ENCODE measurements at places on chromosomes 1 and 21.

GRCh38 chr1:155158991-155159390, 14.1 kb downstream of the KRTCAP2 start:
- H3K4me3 ChIP-seq = no peak overlapping the region
- no peaks in the 10 kb centered on the region for H3K27me3 ChIP-seq
- H3K27ac ChIP-seq = no peak overlapping the region
- H3K4me1 ChIP-seq = no peaks in the 10 kb centered on the region
- no peak for DNase-seq

GRCh38 chr21:45441431-45442255, 36.7 kb downstream of the COL18A1 start:
- H3K27ac ChIP-seq = no peak overlapping the region
- peaks cover 8% of the 10 kb centered on the region for H3K4me1 ChIP-seq
- H3K27me3 ChIP-seq = peaks cover 15% of the 10 kb centered on the region
- H3K4me3 ChIP-seq = no peak overlapping the region

DNA sequence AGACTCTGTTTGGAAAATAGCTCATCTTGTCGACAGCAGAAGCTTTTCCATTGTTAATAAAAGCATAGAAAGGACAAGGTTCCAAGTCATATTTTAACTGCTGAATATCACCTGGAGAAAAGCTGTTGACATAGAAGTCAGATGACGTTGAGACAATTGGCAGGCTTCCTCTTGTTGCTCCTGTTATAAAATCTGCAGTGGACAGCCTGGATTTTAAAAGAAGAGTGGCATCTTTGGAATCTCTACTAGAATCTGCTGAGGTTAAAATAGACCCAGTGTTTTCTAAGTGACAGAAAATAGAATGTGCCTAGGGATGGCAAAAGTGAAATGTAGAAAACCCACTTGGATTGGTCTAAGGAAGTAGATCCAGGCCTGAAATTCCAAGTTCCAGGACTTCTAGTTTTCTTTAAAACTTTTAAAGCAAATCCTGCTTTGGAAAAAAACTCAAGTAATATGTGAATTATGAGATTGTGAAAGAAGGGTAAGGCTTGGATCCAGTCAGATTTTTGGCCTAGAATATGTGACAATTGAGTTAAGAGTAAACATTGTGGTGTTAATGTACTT, 53.6 kb upstream of the NEXN start:
- H3K4me3 ChIP-seq = no peak overlapping the region
- peaks cover 2% of the 10 kb centered on the region for H3K4me1 ChIP-seq
- no peaks in the 10 kb centered on the region for H3K27me3 ChIP-seq

DNA sequence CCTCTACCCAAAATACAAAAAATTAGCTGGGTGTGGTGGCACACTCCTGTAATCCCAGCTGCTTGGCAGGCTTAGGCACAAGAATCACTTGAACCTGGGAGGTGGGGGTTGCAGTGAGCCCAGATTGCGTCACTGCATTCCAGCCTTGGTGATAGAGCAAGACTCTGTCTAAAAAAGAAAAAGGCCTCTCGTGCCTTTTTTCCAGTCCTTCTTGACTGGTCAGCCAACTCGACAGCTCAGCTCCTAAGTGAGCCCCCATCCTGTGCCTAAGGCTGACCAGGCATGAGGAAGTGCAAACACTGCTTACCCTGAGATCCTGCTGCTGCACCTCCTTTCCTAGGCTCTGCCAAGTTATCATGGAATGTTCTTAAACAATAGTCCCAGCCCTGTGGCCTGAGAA, 10.1 kb upstream of the PROK1 start:
- no peaks in the 10 kb centered on the region for H3K4me1 ChIP-seq
- DNase-seq = no peak
- H3K4me3 ChIP-seq = no peak overlapping the region

- H3K4me3 ChIP-seq = no peak overlapping the region
- DNase-seq = peak; percentile 11
- no peaks in the 10 kb centered on the region for H3K36me3 ChIP-seq
- H3K27me3 ChIP-seq = no peaks in the 10 kb centered on the region
- no peak overlapping the region for H3K27ac ChIP-seq
Measured at GRCh38 chr1:183226963-183227362, 40.9 kb downstream of the LAMC2 start.

- DNase-seq = no peak
- H3K4me1 ChIP-seq = no peaks in the 10 kb centered on the region
- peaks cover 2% of the 10 kb centered on the region for H3K36me3 ChIP-seq
- H3K27me3 ChIP-seq = no peaks in the 10 kb centered on the region
- no peak overlapping the region for H3K4me3 ChIP-seq
Measured at GRCh38 chr1:63618011-63618410, 24.8 kb downstream of the PGM1 start.

DNA sequence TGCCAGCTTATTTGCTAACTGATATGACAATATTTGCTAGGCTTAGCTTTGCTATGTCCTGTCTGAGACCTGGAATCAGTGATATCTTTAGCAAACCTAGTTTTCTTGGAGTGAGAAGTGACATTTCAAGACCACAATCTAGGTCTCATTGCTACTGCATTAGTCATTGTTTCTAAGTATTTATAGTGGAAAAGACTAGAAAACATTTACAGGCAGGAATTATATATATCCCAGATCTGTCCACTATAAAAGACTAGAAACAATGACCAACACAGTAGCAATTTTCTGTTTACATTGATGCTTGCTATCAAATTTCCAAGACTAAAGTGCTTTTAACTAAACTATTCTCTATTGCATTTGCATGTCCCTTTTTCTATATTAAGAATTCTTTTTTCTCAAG, 5.0 kb upstream of the RGS18 start:
- H3K27me3 ChIP-seq = no peaks in the 10 kb centered on the region
- no peak overlapping the region for H3K4me3 ChIP-seq
- no peak for DNase-seq
- H3K27ac ChIP-seq = no peak overlapping the region
- H3K36me3 ChIP-seq = no peaks in the 10 kb centered on the region

DNA sequence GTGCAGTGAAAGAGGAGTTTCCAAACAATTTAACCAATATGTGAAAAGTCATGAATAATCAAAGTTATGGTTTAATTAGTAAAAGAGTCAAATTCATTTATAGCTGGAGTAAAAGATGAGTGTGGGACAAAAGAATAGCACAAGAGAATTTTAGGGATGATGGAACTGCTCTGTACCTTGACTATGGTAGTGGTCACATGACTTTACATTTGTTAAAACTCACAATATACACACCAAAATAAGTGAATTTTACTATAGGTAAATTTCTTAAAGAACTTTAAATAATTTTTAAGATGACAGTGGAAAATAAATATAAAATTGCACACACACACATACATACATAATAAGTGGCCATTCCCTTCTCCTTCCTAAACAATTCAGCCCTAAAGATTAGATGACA, 13.6 kb downstream of the CDC42BPA start:
- no peak overlapping the region for H3K4me3 ChIP-seq
- H3K36me3 ChIP-seq = no peaks in the 10 kb centered on the region
- H3K27me3 ChIP-seq = peaks cover 2% of the 10 kb centered on the region
- H3K4me1 ChIP-seq = peaks cover 8% of the 10 kb centered on the region
- H3K27ac ChIP-seq = no peak overlapping the region

DNA sequence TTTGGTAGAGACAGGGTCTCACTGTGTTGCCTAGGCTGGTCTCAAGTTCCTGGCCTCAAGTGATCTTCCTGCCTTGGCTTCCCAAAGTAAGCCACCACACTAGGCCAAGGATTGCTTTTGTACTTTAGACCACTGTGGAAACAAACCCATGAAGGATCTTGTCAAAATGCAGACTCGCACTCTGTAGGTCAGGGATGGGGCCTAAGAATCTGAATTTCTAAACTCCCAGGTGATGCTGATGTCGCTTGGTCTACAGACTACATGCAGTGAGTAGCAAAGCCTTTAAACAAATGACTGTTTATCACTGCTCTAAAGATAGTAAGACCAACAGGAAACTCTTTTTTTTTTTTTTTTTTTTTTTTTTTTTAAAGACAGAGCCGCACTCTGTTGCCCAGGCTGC, 54.1 kb upstream of the MUTYH start:
- H3K27me3 ChIP-seq = no peaks in the 10 kb centered on the region
- no peak overlapping the region for H3K4me3 ChIP-seq
- no peak for DNase-seq
- H3K36me3 ChIP-seq = no peaks in the 10 kb centered on the region
- H3K27ac ChIP-seq = no peak overlapping the region

- H3K27ac ChIP-seq = no peak overlapping the region
- H3K4me1 ChIP-seq = no peaks in the 10 kb centered on the region
- DNase-seq = no peak
- H3K36me3 ChIP-seq = no peaks in the 10 kb centered on the region
- peaks cover 3% of the 10 kb centered on the region for H3K27me3 ChIP-seq
Measured at GRCh38 chr21:32141318-32141633, 137.6 kb downstream of the MIS18A start.

GRCh38 chr1:18941221-18942141, 15.0 kb downstream of the IFFO2 start:
- no peak overlapping the region for H3K27ac ChIP-seq
- H3K4me3 ChIP-seq = no peak overlapping the region
- H3K36me3 ChIP-seq = peaks cover 6% of the 10 kb centered on the region

DNA sequence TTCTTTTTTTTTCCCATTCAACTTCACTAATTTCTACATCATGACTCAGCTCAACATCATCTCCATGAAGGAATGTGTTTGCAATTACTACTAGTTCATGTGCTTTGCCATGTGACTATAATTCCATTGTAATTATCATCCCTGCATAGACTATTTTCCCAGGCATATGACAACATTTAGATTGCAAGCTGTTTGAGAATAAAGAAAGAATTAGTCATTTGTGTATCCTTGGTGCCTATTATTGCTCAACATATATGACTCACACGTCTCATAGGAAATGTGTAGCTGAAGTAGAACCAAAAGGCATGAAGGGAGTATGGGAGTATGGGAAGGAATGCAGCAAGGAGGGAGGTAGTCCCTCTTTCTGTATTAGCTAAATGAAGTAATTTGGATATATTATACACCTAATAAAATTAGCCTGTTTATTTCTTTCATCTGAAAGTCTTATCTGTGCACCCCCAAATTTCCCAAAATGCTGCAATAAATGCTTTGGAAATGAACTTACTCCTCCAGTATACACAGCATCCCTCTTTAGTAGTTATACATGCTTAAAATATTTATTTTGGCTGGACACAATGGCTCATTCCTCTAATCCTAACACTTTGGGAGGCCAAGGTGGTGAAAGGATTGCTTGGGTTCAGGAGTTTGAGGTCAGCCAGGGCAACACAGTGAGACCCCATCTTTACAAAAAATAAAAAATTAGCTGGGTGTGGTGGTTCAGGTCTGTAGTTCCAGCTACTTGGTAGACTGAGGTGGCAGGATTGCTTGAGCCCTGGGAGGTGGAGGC, 316.9 kb upstream of the ADGRL4 start:
- no peak overlapping the region for H3K4me3 ChIP-seq
- H3K27ac ChIP-seq = no peak overlapping the region
- no peaks in the 10 kb centered on the region for H3K27me3 ChIP-seq
- H3K4me1 ChIP-seq = no peaks in the 10 kb centered on the region
- no peaks in the 10 kb centered on the region for H3K36me3 ChIP-seq
- DNase-seq = no peak

DNA sequence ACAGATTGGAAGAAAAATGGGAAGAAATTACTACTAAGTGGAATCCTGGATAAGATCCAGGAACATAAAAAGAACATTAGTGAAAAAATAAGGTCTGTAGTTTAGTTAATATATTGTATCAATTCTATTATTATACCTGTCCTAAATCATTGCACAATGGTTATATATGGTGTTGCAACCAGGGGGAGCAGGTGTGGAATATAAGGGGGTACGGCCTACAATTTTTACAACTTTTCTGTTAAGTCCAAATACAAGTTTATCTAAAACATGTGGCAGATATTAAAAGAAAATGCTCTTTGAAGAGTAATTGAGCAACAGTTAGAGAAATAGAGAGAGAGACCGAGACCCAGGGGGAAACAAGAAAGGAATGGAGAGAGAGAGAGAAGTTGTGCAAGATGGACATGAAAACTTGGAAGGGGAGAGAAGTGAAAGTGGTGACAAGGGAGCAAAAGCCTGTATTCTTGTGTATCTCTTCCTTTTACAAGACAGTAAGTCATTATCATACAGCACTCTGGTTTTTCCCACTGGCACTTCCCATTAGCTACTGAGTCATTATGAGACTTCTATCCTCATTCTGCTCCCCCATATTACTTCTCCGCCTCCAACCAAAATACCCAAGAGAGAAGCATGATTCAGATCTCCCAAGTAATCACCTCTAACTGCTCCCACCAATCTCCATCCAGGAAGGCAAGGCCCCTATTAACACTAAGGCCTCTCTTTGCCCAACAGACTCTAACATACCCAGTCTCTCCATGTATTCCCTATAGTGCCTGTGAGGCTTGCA, 22.3 kb upstream of the TRAF3IP3 start:
- no peak overlapping the region for H3K4me3 ChIP-seq
- peak overlapping the region; percentile 39 for H3K27ac ChIP-seq
- no peaks in the 10 kb centered on the region for H3K27me3 ChIP-seq
- peaks cover 44% of the 10 kb centered on the region for H3K4me1 ChIP-seq

DNA sequence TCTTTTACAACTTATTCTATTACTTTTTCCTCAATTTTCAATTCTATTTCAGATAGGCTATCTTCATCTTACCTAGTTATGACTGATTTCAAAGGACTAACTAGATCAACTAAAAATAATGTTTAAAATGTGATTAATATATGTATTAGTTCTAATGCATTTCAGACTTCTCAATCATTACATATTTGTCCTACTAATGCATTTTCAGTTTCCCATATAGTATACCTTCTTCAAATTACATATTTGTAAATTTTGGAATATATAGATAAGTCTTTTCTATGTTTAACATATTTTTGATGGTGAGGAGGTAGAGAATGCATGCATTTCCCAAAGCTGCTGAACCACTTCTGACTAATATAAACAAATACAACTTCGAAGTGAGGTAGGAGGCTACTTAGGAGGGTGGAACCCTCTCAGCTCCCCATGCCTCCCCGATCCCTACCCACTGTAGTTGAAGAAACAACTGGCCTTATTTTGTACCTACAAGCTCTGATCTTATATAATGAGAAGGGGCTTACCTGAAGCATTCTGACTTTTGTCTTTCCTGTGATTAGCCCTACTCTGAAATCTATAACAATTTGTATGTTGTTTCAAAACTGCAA, 1.7 kb downstream of the TRMT1L start:
- no peak for DNase-seq
- peaks cover 51% of the 10 kb centered on the region for H3K4me1 ChIP-seq
- no peaks in the 10 kb centered on the region for H3K27me3 ChIP-seq
- peaks cover 13% of the 10 kb centered on the region for H3K36me3 ChIP-seq

DNA sequence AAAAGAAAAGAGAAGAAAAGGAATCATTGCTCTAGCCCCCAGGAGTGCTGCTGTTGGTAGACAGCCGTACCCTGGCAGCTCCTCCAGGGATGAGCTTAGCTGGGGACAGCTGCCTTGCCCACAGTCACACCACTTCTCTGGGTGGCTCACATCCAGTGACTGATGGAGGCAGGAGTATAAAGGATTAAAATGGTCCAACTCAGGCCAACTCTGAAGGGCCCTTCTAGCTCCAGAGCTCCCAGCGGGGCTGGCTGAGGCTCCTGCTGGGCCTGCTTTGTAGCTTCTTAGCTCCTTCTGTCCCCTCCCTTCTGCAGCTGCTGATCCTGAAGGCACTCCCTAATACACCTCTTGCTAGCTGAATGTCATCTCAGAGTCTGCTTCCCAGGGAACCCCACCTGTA, 4.4 kb downstream of the CITED4 start:
- peaks cover 8% of the 10 kb centered on the region for H3K4me1 ChIP-seq
- H3K27ac ChIP-seq = no peak overlapping the region
- DNase-seq = no peak
- no peak overlapping the region for H3K4me3 ChIP-seq
- H3K36me3 ChIP-seq = no peaks in the 10 kb centered on the region

- H3K36me3 ChIP-seq = no peaks in the 10 kb centered on the region
- H3K27me3 ChIP-seq = no peaks in the 10 kb centered on the region
- peak overlapping the region; percentile 42 for H3K27ac ChIP-seq
- no peak overlapping the region for H3K4me3 ChIP-seq
- peak; percentile 59 for DNase-seq
- H3K4me1 ChIP-seq = peaks cover 50% of the 10 kb centered on the region
Measured at GRCh38 chr1:25704267-25704691, 87.7 kb downstream of the MAN1C1 start.

All from activated CD4-positive, alpha-beta T cell treated with anti-CD3 and anti-CD28 coated beads for 36 hours (primary cell).